ENCODE measurements at places on chromosomes 6 and 20.
A peak's percentile ranks its signal among the peaks of the same experiment; 100 is the strongest.

DNA sequence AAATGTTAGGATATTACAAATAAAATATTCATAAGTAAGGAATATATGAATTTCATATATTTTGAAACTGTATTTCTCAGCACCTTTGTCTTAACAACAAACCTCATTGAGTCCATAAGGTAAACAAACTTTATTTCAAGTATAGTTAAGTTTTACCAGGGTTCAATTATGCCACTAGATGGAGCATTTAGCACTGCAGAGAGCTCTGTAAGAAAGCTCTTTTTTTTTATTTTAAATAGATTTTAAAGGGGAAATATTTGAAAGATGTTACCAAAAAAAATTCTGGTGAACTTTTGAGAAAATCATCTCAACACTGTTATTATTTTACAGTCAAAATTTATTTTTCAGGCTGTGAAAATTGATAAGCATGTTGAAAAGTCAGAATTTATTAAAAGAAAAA, 955.2 kb upstream of the EYS start:
- DNase-seq: peak; percentile 28

DNA sequence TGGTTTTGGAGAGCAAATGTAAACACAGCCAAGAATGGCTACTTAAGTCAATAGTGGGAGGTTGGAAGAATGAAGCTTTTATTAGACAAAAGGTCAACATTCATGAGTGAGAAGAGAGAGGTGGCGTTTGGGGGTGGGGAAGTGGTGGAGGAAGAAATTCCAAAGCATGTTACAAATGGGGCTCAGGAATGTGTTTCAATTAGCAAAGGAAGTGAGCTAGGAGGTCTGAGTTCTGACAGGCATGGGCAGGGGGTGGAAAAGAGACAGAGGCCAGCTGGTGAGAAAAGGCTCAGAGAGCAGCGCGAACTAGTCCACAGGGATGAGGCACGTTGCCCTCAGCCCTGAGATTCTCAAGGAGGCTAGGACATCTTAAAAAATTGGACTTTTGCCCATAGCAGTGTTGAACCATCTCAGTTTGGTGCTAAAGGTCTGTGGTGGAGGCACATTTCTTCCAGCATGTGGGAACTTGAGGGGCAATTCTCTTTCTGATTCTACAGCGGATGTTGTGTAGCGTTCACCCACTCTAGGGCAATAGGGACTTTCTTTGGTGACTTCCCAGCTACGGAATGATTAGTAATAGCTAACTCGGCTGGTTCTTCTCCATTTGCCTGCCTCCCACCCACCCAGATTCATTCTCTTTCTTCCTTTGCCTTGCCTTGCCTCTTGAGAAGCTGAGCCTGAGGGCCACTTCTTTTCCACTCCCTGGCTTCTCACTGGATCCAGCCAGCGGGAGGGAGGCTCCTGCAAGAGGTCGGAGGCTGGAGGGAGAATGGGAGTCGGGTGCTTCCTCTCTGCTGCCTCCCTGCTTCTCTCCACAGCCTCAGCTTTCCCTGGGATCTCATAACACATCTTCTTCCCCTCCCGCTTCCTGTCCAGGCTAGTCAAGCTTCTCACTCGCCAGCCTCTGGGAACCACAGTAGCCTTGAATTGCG, 45.1 kb upstream of the NEDD9 start:
- DNase-seq: no peak

DNA sequence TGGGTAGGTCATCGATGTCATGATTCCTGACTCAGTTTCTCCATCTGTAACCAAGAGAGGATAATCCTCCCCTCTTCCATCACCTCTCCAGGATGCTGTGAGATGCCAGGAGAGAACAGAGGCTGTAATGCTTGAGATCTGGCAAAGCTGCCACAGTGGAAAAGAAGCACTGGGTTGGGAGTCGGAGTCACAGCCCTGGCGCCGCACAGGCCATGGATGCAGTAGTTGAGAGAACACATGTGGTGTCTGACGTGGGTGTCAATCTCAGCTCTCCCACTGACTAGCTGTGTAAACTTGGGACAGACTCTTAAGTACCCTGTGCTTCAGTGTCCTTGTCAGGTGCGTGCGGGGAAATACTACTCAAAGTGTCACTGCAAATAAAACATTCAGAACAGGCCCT, 47.3 kb downstream of the LRFN2 start:
- DNase-seq: no peak

GRCh38 chr6:37204014-37204751, 34.2 kb downstream of the PIM1 start:
- DNase-seq: peak; percentile 52

GRCh38 chr20:50323777-50324775, 133.4 kb downstream of the CEBPB start:
- no peak for DNase-seq

Data from common myeloid progenitor, CD34-positive (primary cell).